Effector memory CD4-positive, alpha-beta T cell (primary cell): ENCODE measurements at places on chromosomes 1 and 21.

- H3K4me3 ChIP-seq = no peak overlapping the region
- DNase-seq = no peak
- no peaks in the 10 kb centered on the region for H3K4me1 ChIP-seq
- no peak overlapping the region for H3K27ac ChIP-seq
These were observed 5.1 kb downstream of the SH2D1B start for GRCh38 chr1:162406811-162407210.

- no peaks in the 10 kb centered on the region for H3K27me3 ChIP-seq
- no peaks in the 10 kb centered on the region for H3K36me3 ChIP-seq
- no peak overlapping the region for H3K27ac ChIP-seq
- DNase-seq = no peak
- H3K4me1 ChIP-seq = no peaks in the 10 kb centered on the region
These were observed 25.3 kb downstream of the ZMYND12 start for GRCh38 chr1:42430286-42431135.

DNA sequence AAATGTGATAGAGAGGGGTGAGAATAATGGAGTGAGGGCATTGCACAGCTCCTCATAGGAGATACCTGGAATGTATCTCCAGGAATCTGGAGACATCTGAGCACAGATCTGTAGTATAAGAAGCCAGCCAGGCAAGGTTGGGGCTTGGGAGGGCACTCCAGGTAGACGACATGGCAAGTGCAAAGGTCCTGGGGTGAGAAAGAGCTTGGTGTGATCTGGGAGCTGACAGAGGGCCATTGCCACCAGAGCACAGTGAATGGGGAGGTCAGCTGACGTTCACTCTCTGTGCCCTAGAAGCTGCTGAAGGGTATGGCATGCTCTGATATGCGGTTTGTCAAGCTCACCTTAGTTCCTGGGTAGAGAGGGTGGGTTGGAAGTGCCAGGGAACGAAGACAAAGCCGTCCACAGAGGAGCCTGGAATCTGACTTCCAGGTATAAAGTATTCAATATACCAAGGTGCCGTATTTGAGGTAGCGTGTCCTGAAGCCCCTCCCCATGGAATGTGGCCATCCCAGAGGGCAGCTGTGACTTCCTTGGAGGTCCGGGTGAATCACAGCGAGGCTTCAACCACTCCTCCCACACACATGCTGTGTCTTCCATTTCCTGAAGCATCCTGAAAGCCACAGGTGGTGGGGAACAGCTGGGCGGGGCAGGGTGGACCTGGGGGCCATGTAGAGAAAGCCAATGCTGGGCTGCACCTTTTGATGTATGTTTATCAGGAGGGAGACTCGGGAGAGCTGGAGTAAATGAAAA lies 182.7 kb upstream of the KLHDC7A start:
- no peak overlapping the region for H3K4me3 ChIP-seq
- H3K36me3 ChIP-seq = no peaks in the 10 kb centered on the region
- H3K27ac ChIP-seq = no peak overlapping the region
- no peaks in the 10 kb centered on the region for H3K4me1 ChIP-seq

- H3K4me3 ChIP-seq = no peak overlapping the region
- H3K27ac ChIP-seq = no peak overlapping the region
- H3K36me3 ChIP-seq = no peaks in the 10 kb centered on the region
- peaks cover 6% of the 10 kb centered on the region for H3K4me1 ChIP-seq
These were observed 100.0 kb upstream of the VAMP3 start for GRCh38 chr1:7671146-7671465.

- no peaks in the 10 kb centered on the region for H3K36me3 ChIP-seq
- H3K27ac ChIP-seq = no peak overlapping the region
- no peaks in the 10 kb centered on the region for H3K27me3 ChIP-seq
- no peak overlapping the region for H3K4me3 ChIP-seq
These were observed 60.3 kb upstream of the SLC45A1 start for GRCh38 chr1:8257621-8258020.

DNA sequence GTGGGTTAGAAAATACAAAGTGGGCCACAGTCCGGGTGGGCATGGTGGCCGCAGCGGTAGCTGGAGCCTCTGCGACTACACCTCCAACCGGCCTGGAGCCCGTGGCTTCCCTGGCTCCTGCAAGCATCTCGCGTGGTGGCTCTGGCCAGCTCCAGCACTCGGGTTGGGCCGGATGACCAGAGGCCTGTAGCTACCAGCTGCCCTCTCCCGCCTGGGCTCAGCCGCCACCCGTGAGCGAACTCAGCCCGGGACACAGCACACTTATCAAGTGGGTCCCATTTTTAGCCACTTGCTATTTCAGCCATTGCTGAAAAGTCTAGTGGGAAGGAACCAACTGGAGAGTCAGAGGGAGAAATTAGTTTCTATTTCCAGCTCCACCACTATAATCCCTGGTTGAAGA lies 107.7 kb upstream of the CACYBP start:
- no peak for DNase-seq
- no peaks in the 10 kb centered on the region for H3K4me1 ChIP-seq
- H3K4me3 ChIP-seq = no peak overlapping the region

DNA sequence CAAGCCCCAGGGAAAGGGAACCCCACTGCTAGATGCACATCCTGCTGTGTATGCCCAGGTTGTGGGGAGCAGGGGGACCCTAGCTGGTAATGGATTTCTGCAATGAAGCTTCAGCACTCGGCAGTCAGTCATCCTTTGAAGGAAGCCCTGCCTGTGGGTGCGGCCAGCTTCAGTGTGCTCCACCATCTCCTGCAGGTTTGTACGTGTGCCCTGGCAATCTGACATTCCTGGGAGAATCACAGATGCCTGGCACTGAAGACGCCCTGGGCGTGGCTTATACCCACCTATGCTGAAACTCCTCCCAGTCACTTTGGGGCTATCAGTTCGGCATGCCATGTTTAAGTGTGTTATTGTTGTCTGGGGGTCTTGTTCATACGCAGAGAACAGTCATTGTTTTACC lies 6.8 kb downstream of the SPRR5 start:
- H3K36me3 ChIP-seq = no peaks in the 10 kb centered on the region
- no peak overlapping the region for H3K4me3 ChIP-seq
- no peaks in the 10 kb centered on the region for H3K27me3 ChIP-seq
- no peaks in the 10 kb centered on the region for H3K4me1 ChIP-seq
- DNase-seq = no peak
- no peak overlapping the region for H3K27ac ChIP-seq

GRCh38 chr1:51926171-51926812 lies 47.8 kb upstream of the NRDC start:
- H3K4me3 ChIP-seq = no peak overlapping the region
- no peak overlapping the region for H3K27ac ChIP-seq
- H3K4me1 ChIP-seq = no peaks in the 10 kb centered on the region
- DNase-seq = no peak
- H3K36me3 ChIP-seq = no peaks in the 10 kb centered on the region

GRCh38 chr1:205071028-205071409 lies 13.2 kb downstream of the TMEM81 start:
- no peak overlapping the region for H3K27ac ChIP-seq
- H3K4me3 ChIP-seq = no peak overlapping the region
- H3K36me3 ChIP-seq = no peaks in the 10 kb centered on the region
- H3K4me1 ChIP-seq = no peaks in the 10 kb centered on the region
- H3K27me3 ChIP-seq = no peaks in the 10 kb centered on the region

GRCh38 chr1:231460614-231461013 lies 38.5 kb upstream of the EGLN1 start:
- peaks cover 6% of the 10 kb centered on the region for H3K27me3 ChIP-seq
- H3K4me3 ChIP-seq = no peak overlapping the region
- no peak overlapping the region for H3K27ac ChIP-seq
- peak; percentile 37 for DNase-seq

GRCh38 chr1:205809942-205810345 lies 3.1 kb downstream of the SLC41A1 start:
- H3K27ac ChIP-seq = no peak overlapping the region
- no peak for DNase-seq
- H3K36me3 ChIP-seq = peaks cover 8% of the 10 kb centered on the region
- peaks cover 44% of the 10 kb centered on the region for H3K4me1 ChIP-seq
- H3K27me3 ChIP-seq = no peaks in the 10 kb centered on the region
- no peak overlapping the region for H3K4me3 ChIP-seq

DNA sequence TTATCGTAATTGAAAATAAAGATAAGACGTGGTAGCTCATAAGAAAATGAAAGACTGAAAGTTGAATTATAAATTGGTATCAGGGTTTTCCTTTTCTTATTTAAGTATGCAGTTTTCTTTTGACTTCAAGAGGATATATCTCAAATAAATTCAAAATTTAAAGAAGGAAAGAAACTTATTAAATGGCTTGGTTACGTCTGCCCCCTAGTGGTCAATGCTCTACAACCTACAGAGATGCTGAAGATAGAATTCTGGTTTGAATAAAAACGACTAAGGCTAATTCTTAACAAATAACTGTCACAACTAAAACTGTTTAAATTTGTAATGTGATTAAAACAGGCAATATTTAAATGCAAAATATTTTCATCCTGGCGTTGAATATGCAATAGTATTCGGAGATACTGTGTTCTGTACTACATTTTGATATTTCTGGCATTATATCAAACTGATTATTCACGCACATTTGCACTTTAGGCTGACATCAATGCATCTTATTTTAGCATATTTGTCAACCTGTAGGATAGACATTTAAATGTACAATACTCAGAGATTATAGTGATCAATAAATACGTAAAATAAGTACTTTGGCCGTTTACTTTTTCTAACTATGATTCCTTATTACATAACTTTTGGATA lies 26.8 kb downstream of the IFI44 start:
- H3K27me3 ChIP-seq = no peaks in the 10 kb centered on the region
- no peaks in the 10 kb centered on the region for H3K4me1 ChIP-seq
- no peak overlapping the region for H3K27ac ChIP-seq
- no peaks in the 10 kb centered on the region for H3K36me3 ChIP-seq
- no peak for DNase-seq

DNA sequence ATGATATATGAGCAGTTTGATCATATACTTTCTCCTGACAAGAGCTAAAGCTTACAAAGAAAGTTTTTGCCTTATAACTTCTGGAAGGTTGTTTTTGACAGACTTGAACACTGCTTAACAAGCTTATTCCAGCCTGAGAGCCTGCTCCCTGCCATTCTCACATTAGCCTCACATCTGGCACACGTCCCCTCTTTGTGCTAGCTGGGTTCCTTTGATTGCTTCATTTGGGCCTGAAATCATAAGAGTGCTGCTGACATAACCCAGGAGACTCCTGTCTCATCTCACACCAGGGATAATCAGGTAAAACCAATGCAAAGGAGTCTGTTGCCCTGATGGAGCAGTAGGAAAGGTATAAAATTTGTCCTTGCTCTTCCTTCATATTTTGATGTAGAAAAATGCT lies 1411.7 kb upstream of the B3GALT2 start:
- no peak overlapping the region for H3K4me3 ChIP-seq
- H3K4me1 ChIP-seq = no peaks in the 10 kb centered on the region
- no peaks in the 10 kb centered on the region for H3K27me3 ChIP-seq

DNA sequence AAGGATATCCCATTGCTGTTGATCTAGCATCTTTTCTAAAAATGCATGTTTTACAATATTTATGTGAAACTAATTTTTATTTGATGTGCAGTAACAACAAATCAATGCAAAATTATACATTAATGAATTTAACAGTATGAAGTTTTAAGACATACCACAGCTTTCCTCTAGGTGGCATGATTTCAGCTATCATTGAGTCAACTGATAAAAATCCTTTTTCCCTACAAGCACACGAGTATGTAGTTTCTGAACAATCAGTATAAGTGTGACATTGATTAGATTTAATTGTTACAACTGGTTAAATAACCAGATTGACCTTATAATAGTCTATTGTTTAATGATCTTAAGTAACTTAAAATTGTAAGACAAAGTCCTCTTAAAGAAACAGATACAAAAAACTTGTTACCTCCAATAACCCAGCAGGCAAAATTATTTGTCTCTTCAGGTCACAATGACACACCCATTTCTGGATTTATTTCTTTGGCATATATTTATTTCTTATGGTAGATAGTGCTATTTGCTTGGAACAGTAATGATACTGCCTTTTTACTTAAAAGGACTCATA lies 5.8 kb upstream of the TGFB2 start:
- no peak overlapping the region for H3K27ac ChIP-seq
- no peaks in the 10 kb centered on the region for H3K4me1 ChIP-seq
- peaks cover 7% of the 10 kb centered on the region for H3K36me3 ChIP-seq
- H3K4me3 ChIP-seq = no peak overlapping the region
- no peaks in the 10 kb centered on the region for H3K27me3 ChIP-seq

DNA sequence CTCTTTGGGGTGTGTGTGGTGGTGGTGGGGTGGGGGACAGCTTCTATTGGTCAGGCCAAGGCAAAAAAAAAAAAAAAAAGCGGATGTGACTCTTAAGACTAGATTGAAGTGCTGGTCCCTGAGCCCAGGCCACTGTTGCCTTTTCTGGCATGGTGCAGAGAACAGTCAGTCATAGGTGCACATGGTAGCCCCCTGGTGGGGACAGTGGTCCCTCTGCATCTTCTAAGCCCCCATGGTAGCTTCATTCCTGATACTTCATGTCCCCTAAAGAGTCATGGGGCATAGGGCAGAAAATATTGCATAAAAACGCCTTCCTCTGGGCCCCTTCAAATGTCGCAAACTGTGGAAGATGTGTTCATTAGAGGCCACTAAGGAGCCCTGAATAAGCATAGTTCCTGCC lies 371.8 kb downstream of the NPHP4 start:
- H3K4me3 ChIP-seq = no peak overlapping the region
- DNase-seq = no peak
- no peaks in the 10 kb centered on the region for H3K4me1 ChIP-seq

- H3K36me3 ChIP-seq = no peaks in the 10 kb centered on the region
- peak overlapping the region; percentile 62 for H3K4me3 ChIP-seq
- DNase-seq = no peak
- no peaks in the 10 kb centered on the region for H3K4me1 ChIP-seq
- no peaks in the 10 kb centered on the region for H3K27me3 ChIP-seq
These were observed 558 bp downstream of the PAXBP1 start for GRCh38 chr21:32770871-32771523.

- H3K36me3 ChIP-seq = no peaks in the 10 kb centered on the region
- no peak overlapping the region for H3K27ac ChIP-seq
- no peak for DNase-seq
These were observed 4.8 kb downstream of the RIPK4 start for GRCh38 chr21:41761934-41762635.

DNA sequence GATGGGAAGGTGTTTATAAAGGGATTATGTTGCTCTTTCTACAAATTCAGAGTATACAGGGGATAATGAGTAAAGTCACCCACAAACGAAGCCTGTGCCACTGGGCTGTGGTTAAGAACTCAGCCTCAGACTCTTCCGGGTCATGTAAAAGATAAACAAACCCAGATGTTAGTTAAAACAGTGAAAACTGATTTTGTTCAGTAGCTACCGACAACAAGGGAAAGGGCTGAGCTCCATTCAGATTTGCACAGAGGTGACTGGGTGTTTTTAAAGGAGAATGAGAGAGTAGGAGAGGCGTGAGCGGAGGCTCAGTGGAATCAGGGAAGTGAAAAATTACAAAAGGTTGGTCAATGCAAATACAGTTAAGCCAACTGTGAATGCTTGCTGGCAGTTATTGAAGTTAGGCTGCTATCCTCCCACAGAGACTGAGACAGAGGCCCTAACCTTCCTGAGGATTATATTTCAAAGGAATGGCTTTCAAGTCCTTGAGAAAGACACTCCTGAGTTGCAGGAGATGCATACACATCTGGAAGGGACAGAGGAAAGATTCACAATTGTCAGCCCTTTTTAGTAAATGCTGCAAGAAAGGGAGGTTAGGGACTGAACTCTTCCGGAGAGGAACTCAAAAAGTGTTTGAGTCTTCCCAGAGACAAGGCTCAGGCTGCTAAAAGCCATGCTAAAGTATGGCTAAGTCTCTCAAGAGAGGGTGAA lies 29.9 kb upstream of the SAMD13 start:
- H3K4me1 ChIP-seq = no peaks in the 10 kb centered on the region
- no peaks in the 10 kb centered on the region for H3K27me3 ChIP-seq
- H3K36me3 ChIP-seq = no peaks in the 10 kb centered on the region
- H3K4me3 ChIP-seq = no peak overlapping the region
- DNase-seq = no peak
- no peak overlapping the region for H3K27ac ChIP-seq
